ENCODE measurements at places on chromosomes 16 and 17. TPM values are rescaled to one million over a fixed set of nuclear protein-coding genes. Genes with fewer than 3 reads are reported as not detected.

The CX3CL1 gene
- 30.6 TPM for total RNA-seq

The PLD6 gene
- 4.6 TPM for total RNA-seq

The FBXO39 gene
- not detected for total RNA-seq

The SOX9 gene
- 9.7 TPM for total RNA-seq

The HEXIM1 gene
- total RNA-seq = 23.4 TPM

The ABCC3 gene
- 13.5 TPM for total RNA-seq

The CTRL gene
- 0.18 TPM for total RNA-seq

The EVI2B gene
- total RNA-seq = 3.3 TPM

The CYBA gene
- 130 TPM for total RNA-seq

The NAE1 gene
- total RNA-seq = 43.7 TPM

The ARHGAP27 gene
- total RNA-seq = 30.8 TPM

The PRKCB gene
- total RNA-seq = 10.4 TPM

The HASPIN gene
- 4.2 TPM for total RNA-seq
